ENCODE measurements at places on chromosomes 2 and 18.

- no peak for DNase-seq
These were observed 149.1 kb downstream of the UBE2E3 start for GRCh38 chr2:181129364-181130056.

DNA sequence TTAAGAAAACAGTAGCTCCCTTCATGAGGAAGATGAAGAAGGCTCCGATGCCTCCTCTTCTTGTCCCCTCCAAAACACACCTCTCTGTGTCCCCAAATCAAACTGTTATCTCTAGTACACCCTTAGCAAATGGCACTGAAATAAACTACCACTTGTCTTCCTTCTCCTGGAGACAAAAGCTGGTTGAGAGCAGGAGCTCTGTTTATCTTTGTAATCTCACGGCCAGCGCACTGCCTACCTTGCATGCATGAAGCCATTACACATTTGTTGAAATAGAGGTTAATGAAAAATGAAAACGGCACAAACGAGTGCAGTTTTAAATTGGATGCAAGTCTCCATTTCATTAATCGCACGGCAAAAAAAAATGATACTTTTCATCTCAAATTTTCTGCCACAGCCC is 113.7 kb downstream of the EPB41L3 start:
- DNase-seq = no peak

DNA sequence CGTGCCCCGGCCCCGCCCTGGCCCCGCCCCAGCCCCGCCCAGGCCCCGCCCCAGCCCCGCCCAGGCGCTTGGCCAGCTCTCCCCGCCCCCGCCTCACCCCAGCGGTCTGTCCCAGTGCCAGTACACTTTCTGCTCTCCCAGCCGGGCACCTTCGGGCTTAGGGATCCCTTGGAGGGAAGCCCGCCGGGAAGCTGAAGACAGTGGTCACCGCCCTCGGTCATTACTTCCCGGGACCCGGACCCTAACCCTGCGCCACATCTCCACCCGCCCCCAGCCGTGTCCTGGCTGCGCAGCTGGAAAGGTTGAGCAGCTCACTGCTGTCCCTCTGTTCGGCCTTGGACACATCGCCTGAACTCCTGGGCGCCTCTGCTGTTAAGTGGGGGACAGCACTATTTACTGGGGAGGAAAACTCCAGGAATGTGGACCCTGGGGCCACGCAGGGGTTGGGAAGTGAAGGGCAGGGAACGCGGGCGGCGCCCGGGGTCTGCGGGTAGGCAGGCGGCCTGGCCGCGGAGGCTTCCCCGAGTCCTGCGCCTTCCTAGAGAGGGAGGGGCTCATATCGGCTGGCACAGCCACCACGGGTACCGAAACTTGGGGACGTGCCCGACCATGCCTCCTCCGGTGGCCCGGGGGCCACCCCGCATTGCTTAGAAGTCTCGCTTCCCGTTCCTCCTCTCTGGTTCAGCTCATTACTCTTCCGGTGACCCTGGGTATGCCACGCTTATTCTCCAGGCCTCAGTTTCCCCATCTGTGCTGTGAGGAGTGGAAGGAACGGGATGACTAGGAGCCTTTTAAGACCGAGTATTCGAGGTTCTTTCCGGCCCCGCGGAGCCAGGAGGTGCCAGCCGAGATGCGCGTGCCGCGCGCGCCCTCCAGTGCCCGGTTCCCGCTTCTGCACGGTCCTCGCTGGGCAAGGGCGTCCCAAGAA is 121.0 kb downstream of the GYPC start:
- DNase-seq = peak; percentile 65

DNA sequence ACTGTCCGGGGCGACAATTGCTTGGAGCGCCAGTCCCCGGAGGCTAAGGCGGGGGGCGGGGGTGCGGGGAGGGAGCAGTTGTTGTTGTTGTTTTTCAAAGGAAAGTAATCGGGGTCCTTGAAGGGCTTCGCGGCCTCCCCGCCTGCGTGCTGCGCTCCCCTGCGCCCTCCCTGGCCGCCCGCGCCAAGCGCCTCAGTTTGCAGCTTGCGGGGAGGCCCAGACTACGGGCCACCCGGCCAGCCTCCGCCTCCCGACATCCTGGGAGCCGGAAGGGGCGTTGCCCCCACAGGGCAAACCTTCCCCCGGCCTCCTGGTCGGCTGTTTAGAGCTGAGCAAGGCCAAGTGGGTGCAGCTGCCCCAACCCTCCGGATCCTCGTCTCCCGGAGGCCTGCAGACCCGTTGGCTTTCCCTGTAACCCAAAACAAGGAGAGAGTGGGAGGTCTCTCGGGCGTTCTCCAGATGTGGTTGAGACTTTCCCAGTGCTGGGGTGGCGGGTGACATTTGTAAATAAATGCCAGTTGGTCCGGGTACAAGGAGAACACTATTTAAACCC is 3.7 kb upstream of the SIX3 start:
- DNase-seq = peak; percentile 76

DNA sequence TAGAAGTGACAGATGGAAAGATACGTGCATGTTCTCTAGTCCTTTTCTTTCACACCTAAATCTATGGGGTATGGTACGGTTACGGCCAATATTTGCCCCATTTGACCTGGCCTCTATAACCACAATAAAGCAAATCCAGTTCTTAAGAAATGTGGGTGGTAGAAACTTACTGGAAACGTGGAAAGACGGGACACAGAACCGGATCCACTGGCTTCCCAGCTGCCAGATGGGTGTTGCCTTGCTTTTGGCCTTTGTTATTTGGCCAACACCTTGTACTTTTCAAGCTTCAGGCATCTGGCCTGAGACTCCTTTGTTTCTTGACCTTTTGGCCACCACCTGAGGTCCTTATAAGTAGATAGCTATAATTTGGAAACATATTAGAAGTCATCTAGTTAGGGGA is 635.9 kb downstream of the SLC4A3 start:
- no peak for DNase-seq

Data from NCI-H774 (cell line).